ENCODE measurements at places on chromosomes 4 and X.
A peak's percentile ranks its signal among the peaks of the same experiment; 100 is the strongest.

GRCh38 chrX:108420481-108420880, 17.7 kb downstream of the COL4A6 start:
- no peak for DNase-seq

DNA sequence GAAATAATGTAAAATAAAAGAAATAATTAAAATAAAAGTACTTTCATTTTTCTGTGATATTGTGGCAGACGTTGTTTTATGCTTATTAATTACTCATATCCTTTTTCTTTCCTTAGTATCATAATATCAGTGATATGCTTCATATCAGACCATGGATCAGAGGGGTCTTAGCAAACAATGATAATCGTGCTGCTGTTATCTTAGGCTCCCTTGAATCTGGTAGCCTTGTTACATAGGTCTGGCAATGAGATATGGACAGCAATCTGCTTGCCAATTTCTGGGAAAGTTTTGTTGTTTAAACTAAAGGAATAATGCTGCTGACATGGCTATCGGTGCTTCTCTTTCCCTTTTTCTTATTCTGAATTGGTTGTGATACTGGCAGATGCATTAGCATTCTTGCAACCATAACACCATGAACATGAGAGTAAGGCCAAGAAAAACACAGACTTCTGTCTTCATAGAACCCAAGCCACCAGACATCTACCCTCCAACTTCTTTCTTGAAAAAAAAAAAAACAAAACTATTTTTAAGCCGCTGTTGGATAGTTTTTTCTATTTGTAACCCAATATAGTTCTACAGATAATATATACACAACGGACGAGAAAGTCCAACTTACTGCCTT, 16.4 kb downstream of the EPHA5 start:
- DNase-seq, result no peak

DNA sequence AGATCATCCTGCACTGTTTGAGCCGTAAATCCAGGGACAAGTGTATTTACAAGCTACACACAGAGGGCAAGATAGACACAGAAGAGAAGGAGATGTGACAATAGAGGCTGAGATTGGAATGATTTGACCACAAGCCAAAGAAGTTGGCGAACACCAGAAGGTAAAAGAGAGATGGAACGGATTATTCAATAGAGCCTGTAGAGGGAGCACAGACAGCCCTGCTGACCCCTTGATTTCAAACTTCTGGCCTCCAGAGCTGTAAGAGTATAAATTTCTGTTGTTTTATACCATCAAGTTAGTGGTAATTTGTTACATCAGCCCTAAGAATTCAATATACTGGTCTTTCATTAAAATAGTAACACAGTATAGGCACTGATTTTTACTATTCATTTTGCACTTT, 447.8 kb downstream of the FAT4 start:
- DNase-seq, result no peak

DNA sequence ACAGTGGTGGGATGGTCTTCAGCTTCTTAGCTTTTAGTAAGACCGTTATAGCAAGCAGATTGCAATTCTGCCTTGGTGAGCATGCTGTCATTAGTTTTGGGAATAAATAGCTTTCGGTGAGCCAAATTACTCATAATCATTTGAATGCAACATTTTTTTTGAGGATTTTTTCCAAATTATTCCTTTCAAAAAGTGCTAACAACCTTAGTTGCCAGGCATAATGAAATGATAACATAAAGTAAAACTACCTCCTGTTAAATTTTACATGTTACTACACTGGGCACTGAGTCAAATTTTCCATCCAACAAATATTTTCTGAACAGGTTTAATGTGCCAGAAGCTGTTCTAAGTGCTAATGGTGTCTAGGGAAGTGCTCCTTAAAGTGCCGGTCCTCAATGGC, 15.8 kb upstream of the NPFFR2 start:
- DNase-seq, result no peak

- DNase-seq, result no peak
Observed at GRCh38 chrX:150258463-150259430, 104.4 kb upstream of the MAMLD1 start.

DNA sequence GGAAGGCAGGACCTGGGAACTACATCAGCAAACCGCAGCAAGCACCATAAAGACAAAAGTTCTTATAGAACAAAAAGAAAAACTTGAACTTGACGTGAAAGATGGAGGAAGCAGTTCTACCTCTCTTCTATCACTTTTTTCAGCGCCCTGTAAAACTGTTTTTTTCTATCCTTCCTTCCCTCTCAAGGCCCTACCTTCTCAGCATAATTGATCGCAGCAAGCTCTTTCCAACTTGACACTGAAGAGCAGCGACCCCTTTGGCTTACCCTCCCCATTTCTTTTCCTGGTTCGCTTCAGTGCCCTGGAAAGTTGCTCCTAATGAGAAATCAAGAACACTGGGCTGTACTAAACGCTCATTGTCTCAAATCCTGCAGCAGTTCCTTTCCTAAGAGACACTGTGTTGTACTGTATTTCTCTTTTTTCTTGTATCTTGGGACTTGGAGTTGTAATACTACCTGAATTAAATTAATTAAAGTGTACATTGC, 150.6 kb upstream of the SLC4A4 start:
- peak; percentile 16 for DNase-seq

GRCh38 chr4:23770011-23770410, 119.8 kb downstream of the PPARGC1A start:
- DNase-seq, result no peak

DNA sequence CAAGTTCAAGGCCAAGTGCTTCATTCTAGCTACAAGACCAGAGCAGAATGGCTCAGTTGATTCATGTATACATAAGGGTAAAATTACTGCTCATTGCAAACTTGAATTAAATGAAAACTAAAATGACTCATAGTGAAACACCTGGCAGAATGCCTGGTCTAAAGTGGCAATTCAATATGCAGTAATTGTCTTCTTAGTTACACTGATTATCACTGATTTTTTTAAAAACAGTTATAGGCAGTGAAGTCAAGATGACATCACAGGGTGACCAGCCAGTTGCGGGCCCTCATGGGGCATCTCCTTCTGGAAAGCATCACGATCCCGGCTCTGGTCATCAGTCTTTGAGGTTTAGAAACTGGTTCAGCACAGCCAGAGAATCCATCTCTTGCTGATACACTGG, 154.2 kb downstream of the RAB28 start:
- DNase-seq, result no peak

GRCh38 chr4:98352396-98352795, 91.2 kb downstream of the RAP1GDS1 start:
- DNase-seq, result peak; percentile 64

DNA sequence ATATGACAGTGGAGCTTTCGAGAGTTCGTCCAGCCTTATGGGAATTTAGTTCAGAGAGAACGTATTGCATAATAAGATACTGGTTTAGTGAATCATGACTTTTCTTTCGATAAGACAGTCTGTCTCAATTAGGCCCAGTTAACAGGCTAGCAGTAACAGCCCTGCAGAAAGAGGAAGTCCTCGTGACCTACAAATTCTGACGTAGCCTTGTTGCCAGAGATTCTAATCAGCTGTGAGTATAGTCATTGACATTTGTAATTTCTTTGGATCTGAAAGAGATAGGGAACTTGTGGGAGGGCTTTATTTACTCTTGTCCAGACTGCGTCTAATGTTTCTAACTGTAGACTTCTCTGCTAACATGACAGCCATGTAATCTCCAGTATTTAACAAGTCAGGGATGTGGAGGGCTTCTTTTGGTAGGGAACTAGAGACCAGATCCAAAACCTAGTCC, 15.8 kb downstream of the ART3 start:
- DNase-seq, result peak; percentile 93

- DNase-seq, result no peak
Observed at GRCh38 chr4:20944961-20945360, 244.7 kb downstream of the PACRGL start.

DNA sequence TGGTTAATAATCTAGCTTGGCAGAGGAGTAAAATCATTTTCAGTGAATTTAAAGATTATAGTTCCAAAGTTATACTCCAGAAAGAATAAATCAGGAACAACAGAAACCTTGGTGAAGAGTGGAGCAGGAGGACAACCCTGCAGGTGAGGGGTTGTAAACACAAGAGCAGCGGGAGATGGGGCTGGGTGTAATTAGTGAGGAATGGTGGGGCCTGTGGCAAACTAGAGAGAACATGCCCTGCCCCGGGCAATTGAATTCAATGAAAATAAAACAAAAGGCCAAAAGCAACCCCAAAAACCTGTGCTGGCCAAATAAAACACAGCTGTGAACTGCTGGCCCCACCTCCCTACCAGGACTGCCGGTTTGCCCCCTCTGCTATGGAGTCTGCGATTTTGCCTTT, 325.2 kb downstream of the NR3C2 start:
- DNase-seq, result no peak

DNA sequence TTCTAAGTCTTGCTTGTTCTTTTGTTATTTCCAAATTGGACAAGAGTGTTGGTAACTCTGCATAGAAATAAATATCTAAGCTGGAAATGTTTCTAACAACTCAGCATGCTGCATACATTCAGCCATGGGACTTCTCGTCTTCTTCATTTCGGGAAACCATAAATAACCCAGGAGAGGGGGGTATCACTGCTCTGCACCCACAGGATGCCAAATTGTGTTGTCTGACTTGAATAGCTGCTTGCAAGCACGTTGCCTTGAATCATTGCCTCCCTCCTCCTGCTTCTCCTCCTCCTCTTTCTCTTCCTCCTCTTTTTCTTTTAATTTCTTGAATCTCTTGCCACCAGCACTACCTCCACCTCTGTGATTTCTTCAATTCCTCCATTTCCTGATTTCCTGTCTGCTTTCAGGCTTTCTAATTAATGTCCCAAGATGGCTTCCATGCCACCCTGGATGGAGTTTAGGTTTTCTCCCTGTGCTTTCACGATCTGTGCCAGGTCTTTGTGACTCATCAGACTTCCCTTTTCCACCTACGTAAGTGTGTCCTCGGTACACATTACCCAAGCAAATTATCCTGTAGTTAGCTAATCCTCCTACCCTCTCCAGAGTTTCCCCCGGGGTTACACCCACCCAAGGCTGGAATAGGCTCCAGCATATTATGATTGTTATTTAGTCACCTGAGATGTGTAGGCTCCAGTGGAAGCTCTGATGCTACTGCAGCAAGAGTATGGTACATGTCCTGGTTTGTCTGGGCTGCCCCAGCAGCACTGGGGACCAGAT, 122.6 kb upstream of the VCX3B start:
- no peak for DNase-seq

DNA sequence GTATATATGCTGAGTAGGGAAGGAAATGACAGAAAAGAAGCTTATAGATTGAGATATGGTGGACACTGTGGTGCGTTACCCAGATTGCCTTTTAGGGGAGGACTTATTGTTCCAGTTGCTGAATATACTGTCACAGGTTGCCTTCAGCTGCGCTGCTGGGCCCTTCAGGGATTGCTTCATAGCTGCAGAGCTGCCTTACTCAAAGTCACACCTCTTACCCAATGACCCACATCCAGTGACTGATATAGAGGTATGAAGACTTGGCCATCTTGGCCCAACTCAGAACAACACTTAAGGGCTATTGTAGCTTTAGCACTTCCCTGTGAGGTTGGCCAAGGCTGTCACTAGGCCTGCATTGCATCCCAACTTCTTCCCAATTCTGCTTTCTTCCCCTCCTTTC, 63.4 kb upstream of the TMEM164 start:
- peak; percentile 35 for DNase-seq

DNA sequence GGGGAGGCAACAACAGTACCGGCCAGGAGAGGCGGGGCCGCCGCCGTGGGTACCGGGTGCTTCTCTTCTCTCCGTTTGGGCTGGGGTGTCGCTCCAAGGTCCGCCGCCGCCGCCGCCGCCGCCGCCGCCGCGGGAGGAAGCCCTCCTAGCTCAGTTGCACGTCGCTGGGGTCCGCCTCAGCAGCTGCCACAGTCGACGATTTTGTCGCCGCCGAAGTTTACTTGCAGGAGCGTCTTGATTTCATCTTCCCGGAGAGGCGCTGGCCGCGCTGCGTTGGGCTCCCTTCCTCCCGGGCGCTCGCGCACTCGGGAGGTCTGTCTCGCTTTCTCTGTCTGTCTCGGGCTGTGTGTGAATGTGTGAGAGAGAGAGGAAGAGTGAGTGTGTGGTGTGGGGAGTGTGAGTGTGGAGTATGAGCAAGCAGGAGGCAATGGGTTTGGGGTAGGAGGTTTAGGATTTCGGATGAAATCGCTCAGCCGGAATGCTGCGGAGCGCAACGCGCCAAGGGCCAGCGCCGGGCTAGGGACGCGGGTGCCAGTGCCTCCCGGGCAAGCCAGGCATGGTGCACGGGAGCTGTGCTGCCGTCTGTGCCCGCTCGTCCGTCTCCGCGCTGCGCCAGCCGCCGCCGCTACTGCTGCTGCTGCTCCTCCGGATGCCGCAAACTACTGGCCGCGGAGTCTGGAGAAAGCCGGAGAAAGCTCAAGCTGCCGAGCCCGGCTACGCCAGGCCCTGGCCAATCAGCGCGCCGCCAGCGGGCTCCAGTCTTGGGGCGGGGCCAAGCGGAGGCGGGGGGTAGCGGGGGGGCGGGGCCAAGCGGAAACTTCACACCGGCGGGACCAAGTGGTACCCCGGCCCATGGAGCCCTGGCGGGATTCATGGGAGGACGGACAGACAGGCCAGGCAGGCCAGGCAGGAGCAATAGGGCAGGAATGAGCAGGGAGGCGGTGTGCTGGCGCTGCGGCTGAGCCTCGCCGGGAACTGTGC, at the start of gene PCDH19:
PCDH19 (minus strand) TSS at position 664 of the 981 bp plus-strand sequence. CDS start 1,676 bp downstream, outside the sequence.
- DNase-seq, result peak; percentile 13

- no peak for DNase-seq
Observed at GRCh38 chrX:331825-332495, 13.4 kb upstream of the GTPBP6 start.

- DNase-seq, result no peak
Observed at GRCh38 chrX:40470830-40471429, 109.8 kb upstream of the ATP6AP2 start.

- peak; percentile 75 for DNase-seq
Observed at GRCh38 chrX:109848461-109849050, 115.5 kb upstream of the ACSL4 start.

- DNase-seq, result no peak
Observed at GRCh38 chrX:51334276-51334675, 1.7 kb downstream of the NUDT10 start.

- no peak for DNase-seq
Observed at GRCh38 chrX:37672563-37672962, 13.0 kb upstream of the XK start.

DNA sequence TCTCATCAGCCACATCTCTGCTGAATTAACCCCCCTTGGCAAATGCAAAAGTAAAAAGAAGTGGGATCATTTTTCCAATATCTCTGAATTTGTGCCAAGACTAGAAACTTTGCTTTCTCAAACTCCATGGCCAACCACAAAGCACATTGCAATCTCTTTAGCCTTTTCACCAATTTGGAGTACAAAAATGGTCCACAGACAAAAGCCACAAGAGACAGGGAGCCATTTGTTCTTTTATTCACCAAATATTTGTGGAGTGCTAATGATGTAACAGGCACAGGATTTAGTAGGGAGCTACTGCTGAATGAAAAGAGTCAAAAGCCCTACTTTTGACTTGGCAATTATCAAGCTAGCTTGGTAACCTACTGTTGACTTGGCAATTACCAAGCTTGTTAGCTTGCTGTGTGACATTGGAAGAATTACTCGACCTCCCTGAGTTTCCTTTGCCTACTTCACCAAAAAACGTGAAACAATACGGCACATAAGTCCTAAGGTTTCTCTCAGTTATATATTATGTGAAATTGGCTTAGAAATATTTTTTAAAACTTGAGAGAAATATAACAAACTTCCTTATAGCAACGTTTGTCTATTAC, 97.1 kb upstream of the KLF3 start:
- DNase-seq, result no peak

All from hematopoietic multipotent progenitor cell treated with erythropoietin and hydrocortisone succinate and interleukin-3 and kit ligand, for 6 days (in vitro differentiated cells).